ENCODE measurements at places on chromosomes 5 and 9.

DNA sequence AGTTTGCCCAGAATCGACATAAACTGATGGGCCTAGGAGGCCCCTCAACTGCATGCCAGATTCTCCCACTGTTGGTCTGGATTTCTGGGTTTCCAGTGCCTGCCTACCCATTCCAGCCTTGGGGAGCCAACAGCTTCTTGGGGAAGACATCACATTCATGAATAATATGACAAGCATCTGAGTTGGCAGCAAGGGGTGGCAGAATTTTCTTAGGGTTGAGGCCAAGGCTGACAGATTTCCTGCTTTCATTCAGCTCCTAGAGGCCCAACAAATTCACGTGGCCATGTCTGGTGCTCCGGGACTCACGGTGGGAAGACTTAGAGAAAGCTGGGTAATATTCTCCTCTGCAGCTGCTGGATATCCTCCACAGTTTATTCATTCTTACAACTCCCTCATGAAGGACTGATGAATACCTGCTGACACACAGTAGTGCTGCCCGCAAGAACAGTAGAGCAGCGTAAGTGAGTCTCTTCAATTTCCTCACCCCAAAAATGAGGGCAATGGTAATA, 305.0 kb upstream of the TNC start:
- no peak for DNase-seq

DNA sequence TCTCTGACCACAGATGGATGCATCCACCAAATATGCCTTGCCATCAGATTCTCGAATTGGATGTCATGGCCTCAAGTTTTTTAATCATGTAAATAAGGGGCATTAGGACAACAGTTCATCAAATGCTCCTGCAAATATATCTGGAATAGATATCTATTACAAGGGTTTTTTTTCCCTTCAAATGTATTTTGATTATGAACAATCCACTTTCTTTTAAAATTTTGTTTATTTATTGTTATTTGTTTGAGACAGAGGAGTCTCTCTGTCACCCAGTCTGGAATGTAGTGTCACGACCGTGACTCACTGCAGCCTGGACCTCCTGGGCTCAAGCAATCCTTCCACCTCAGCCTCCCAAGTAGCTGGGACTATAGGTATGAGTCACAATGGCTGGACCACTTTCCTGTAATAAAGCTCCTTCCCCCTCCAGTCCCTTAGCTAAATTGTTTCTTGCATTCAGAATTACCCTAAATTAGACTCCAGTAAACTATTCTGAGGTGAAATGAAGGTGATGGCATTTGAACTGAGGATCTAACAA, 1412.1 kb downstream of the EFNA5 start:
- no peak for DNase-seq

- no peak for DNase-seq
Measured at GRCh38 chr5:87298692-87299362, 31.1 kb downstream of the RASA1 start.

GRCh38 chr9:113569472-113570060, 106.0 kb downstream of the RGS3 start:
- DNase-seq = no peak

DNA sequence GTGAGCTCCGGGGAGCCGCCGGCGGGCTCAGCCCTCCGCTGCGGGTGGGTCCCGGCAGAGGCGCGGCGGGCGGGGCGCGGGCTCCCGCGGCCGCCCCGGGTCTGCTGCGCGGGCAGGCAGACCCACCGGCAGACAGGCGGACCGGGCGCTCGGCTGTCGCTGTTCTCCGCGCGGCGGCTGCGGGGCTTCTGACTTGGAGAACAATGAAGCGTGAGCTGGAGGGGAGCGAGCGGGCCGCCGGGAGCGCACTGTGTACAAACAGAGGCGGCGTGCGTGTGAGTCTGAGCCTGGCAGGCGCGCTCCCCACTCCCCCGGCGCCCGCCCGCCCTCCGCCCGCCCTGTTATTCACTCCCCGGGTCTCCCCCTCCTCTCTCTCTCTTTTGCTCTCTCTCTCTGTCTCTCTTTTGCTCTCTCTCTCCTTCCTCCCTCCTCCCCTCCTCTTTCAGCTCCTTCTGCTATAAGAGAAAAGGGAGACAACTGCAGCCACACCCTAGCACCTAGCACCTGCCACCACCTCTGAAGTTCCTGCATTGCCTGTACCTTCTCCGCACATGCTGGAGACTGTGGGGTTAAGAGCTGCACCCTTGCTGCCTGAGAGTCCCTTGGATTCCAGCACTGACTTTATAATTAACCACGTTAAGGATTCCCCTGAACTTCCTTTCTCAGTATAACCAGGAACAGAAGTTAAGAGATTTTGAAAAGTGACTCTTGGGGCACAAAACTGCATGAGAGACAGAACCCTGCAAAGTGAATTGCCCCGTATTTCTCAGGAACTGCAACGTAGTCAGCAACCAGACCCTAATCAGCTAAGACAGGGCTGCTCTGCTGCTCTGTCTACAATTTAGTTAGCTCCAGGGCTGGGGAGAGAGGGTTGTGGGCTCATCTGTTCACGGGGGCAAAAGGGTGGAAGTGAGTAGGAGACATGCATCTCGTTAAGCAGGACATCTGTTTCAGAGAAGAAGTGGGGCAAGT, at the start of gene EDIL3:
EDIL3 (minus strand) TSS at position 277 of the 972 bp plus-strand sequence. CDS start 506 bp downstream, outside the sequence.
- DNase-seq = no peak

GRCh38 chr5:177334155-177334551, 17.3 kb downstream of the LMAN2 start:
- DNase-seq = no peak

GRCh38 chr5:157748760-157749461, 5.4 kb downstream of the LSM11 start:
- no peak for DNase-seq
